ENCODE measurements at places on chromosomes 1 and 21. TPM values are rescaled to one million over a fixed set of nuclear protein-coding genes. Genes with fewer than 3 reads are reported as not detected.

Gene TRIM46
- total RNA-seq = 2.7 TPM

Gene NGF
- 2.7 TPM for total RNA-seq

Gene DIO1
- not detected for total RNA-seq

Gene LHX4
- total RNA-seq = 0.98 TPM

Gene CRYZ
- total RNA-seq = 32.7 TPM

Gene PRDM16
- 3.9 TPM for total RNA-seq

Gene SERPINC1
- total RNA-seq = not detected

Gene CRNN
- total RNA-seq = 349 TPM

Gene PEX14
- total RNA-seq = 21.6 TPM

DNA sequence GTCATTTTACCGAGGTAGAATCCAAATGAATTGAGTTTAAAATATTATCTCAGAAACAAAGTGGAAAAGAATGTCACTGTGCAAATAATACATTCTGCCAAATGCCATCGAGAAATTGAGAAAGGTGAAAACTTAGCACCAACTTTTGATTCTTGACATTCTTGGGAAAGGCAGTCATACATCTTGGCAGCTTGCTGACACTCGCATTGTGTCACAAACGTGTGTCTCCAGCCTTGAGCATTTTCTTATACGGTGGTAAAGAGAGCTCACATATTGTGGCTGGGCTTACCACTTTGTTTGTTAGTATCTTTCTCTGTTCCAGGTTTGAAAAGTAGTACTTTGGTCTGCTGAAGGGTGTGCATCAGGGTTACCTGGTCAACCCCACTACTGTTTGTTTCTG lies 1456.1 kb downstream of the BRINP3 start:
- no peak for DNase-seq

DNA sequence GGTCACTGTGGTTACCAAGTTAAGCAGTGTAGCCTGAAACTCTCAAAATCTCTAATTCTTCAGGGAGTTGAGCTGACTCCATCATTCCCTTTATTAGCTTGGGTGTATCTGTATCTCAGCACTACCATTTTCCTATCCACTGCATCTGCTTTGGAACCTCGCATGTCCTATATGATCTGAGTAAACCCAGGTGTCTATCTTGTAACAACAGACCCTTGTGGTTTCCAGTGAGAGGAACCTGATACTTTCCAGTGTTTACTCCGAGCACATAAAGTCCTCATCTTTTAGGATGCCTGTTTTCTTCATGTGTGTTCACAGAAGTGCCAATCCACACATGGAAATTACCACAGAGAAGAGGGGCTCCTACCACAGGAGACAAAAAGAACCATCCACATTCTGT lies 650.4 kb downstream of the LMO4 start:
- no peak for DNase-seq

GRCh38 chr1:221087919-221088318 lies 208.7 kb downstream of the HLX start:
- no peak for DNase-seq

GRCh38 chr1:103108376-103109150 lies at the start of gene COL11A1:
Gene COL11A1, minus strand, starts transcription at chr1:103108522. Its CDS starts 344 bp downstream, at chr1:103108178.
- no peak for DNase-seq

GRCh38 chr1:155205969-155206593 lies 1.6 kb downstream of the THBS3 start:
- DNase-seq = no peak

GRCh38 chr1:179921981-179922872 lies 32.4 kb upstream of the CEP350 start:
- DNase-seq = no peak

- DNase-seq = no peak
Measured at GRCh38 chr1:61687901-61688300, 37.0 kb downstream of the TM2D1 start.

DNA sequence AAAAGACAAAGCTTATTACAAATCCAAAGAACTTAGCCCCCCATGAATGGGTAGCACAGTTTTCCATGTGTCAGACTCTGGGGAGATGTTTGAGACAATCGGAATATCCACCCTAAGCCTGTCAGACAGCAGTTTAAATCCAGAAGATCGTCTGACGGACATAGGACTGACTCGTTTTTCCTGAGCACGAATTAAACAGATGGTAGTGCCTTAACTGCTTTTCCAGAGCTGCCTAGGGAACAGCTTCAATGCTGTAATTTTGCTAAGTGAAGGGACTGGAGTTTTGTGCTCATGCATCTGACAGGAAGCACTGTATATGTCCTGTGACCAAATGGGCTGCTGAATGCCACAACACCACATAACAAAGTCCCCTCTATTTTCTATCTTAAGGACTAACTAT lies 48.6 kb downstream of the PCNX2 start:
- DNase-seq = no peak

GRCh38 chr1:96387785-96388184 lies 333.8 kb upstream of the PTBP2 start:
- DNase-seq = no peak

GRCh38 chr1:206679738-206680211 lies 4.9 kb upstream of the MAPKAPK2 start:
- no peak for DNase-seq

- DNase-seq = no peak
Measured at GRCh38 chr1:244917073-244917670, 52.8 kb upstream of the HNRNPU start.

DNA sequence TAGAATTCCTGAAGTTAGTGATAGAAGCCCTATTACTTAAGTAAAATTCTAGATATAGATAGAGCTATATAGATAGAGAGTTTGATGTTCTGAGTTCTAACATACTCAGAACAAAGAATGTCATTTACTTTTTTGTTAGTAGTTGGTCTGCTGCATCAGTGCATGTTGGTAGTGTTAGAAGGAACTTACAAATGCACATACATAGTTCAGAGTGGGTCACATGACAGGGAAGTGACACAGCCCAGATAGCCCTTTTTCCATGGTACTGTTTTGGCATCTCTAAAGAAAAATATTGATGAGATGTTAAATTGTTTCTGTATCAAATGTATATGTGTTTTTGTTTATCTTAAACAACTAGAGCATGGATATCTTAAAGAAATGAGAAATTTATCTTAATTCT lies 45.7 kb downstream of the DHX9 start:
- no peak for DNase-seq

DNA sequence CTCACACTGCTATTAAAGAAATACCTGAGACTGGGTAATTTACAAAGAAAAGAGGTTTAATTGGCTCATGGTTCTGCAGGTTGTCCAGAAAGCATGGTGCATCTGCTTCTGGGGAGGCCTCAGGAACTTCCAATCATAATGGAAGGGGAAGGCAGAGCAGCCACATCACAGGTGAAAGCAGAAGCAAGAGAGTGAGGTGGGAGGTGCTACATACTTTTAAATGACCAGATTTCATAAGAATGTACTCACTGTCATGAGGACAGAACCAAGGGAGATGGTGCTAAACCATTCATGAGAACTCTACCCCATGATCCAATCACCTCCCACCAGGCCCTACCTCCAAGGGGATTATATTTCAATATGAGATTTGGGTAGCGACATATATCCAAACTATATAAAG lies 55.7 kb downstream of the MRPL39 start:
- no peak for DNase-seq

DNA sequence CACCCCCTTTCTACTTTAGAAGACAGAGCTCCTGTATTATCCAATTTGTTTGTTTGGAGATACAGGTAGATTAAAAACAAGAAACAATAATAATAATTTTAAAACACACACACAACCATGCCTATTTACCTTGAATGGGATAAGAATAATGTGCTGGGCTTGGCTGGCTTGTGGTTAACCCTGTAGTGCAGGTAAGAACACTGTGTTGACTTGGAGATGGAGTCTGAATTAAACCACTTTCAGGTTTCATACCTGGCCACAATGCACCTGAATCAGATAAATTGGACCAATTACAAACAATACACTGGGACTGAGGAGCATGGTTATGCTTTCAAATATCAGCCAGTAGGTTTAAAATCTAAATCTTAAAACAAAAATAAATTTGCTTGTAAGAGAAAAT lies 60.8 kb downstream of the EYA3 start:
- no peak for DNase-seq

GRCh38 chr1:3363023-3363422 lies 91.4 kb upstream of the ARHGEF16 start:
- no peak for DNase-seq

- no peak for DNase-seq
Measured at GRCh38 chr1:184836934-184837895, 82.6 kb upstream of the EDEM3 start.

GRCh38 chr1:86150553-86151055 lies 6.0 kb downstream of the COL24A1 start:
- DNase-seq = no peak

DNA sequence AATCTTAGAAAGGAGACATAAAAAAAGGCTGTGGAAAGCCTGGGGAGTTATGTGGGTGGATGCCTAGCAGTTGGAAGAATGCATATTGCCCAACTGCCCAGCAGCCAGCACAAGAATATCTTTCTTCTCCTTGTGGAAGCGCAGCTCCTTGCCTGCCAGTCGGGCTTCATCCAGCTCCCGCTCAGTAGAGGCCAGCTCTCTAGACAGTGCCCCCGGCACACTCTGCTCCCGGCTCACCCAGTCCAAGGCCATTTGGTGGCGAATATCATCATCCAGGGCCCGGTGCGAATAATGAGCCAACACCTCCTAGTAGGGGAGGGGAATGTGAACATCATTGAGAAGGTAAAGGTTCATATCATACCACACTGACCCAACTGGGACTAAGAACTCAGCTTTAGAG lies 9.0 kb upstream of the RBM8A start:
- no peak for DNase-seq

GRCh38 chr1:168234846-168235547 lies 9.2 kb downstream of the SFT2D2 start:
- no peak for DNase-seq

DNA sequence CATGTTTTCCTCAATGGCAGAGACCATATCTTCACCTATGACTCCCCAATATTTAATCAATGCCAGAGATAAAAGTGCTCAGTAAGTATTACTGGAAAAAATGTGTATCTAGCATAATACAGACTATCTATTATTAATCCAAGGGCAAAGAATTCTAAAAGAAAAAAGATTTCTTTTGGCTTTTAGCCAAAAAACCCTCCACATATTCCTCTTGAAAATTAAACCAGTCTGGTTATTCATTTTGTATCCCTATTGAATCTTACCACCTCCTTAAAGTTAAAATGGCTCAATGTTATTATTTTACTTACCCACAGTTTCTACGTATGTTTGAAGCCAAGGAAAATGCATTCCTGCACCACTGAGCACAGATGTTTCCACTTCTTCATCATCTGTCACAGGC lies 1.6 kb downstream of the TAF1A start:
- no peak for DNase-seq

DNA sequence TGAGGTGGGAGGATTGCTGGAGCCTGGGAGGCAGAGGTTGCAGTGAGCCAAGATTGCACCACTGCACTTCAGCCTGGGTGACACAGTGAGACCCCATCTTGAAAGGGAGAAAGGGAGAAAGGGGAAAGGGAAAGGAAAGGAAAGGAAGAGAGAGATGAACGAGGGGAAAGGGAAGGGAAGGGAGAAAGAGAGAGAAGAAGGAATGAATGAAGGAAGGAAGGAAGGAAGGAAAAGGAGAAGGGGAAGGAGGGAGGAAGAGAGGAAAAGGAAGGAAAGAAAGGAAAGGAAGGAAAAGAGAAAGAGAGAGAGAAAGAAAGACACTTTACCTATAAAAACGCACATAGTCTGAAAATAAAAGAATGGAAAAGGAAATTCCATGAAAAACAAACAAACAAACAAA lies 18.0 kb downstream of the ZNF695 start:
- DNase-seq = no peak

DNA sequence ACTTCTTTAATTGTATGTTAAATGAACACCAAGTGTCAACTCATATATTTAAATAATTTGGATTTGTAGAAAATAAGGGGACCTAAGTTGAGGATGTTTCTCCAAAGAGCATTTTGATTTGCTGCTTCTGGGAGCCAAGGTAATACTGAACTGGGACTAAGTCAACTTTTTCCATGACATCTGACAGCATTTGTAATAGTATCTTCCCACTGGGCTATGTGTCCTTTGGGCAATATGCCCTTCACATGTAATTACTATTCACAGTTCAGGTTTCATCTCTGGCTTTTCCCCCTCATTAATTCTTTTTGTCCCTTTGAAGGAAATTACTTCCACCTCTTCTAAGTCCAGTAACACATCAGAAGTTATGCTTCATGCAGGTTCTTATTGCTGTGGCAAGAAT lies 36.7 kb upstream of the HP1BP3 start:
- no peak for DNase-seq

- no peak for DNase-seq
Measured at GRCh38 chr1:61978796-61979195, 215.9 kb upstream of the L1TD1 start.

DNA sequence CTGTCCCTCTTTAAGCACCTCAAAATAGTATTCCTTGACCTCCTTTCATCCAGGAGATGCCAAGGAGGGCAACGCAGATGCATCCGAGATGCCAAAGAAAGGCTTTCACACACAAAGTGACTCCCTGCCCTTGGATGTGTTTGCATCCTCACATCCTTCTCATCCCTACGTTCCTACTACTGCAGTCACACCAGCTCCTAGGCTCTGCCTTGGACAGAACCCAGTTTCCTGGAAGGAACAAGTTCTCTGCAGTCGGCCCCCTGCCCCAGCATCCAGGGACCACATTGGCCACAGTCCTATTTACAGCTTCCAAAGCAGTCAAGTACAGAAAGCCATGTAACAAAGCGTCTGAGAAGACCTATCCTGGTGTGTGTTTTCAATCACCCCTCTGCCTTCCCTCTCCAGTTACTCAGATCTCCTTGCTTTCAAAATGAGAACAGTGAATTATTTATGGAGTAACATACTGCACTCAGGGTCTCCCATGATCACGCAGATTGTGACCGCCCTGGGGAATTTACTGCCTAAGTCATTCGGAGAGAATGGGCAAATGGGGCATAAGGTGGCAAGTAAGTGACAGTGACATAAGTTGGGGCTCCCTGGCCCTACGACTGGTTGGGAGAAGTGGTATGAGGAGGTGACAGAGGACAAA lies 21.8 kb upstream of the SRP9 start:
- no peak for DNase-seq
